ENCODE measurements at places on chromosomes 12 and 14.
A peak's percentile ranks its signal among the peaks of the same experiment; 100 is the strongest.

DNA sequence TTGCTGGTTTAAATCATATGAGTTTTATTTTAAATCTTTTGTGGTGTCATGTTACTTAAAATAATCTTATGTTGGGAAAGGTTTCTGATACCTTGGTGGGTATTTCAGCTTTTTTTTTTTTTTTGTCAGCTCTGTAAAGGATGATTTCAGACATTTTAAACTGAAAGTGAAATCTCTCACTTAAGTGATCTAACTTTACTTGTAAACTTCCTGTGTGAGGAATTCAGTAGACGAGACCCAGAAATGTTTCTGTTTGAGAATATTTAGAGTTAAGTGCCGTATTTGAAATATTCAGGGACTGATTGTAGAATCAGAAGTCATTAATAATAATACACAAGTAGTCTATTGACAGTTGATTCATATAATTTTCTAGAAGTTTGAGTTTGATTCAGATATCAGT lies 37.8 kb downstream of the PROX2 start:
- no peak for DNase-seq

DNA sequence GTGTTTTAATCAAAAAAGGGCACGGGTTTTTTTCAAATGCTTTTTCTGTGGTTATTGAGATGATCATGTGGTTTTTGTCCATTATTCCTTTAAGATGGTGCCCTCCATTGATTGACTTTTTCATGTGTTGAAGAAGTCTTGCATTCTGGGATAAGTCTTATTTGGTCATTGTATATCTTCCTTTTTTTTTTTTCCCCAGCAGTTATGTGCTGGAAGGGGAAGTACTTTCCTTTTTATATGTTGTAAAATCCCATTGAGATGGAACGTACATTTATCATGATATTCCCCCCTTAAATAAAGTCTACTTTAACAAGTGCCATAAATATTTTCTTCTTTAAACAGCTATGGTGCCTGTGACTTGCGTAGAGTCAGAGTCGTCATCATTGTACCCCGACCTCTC lies 24.8 kb upstream of the MUCL1 start:
- no peak for DNase-seq

GRCh38 chr14:73888971-73889370 lies 2.3 kb downstream of the ZNF410 start:
- no peak for DNase-seq

DNA sequence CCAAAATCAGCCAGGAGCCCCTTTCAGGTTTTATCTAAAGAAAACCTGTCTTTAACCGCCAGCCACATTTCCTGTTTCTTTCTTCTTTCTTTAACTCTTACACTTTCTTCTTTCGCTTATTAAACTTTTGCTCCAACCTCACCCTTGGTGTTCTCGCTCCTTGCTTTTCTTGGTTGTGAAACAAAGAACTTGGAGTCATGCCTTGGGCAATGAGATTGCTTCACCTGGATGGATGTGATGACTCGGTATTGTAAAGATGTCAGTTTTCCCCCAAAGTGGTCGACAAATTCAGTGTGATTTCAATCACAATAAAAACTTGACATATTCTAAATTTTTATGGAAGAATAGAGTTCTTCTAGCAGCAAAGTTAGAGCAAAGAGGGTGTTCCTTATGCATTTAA lies 16.2 kb upstream of the TCL1A start:
- DNase-seq = no peak

GRCh38 chr12:6288235-6288634 lies 22.2 kb upstream of the PLEKHG6 start:
- no peak for DNase-seq

GRCh38 chr14:61591862-61592261 lies 103.5 kb upstream of the HIF1A start:
- DNase-seq = no peak

GRCh38 chr12:95810411-95810810 lies 19.8 kb upstream of the NTN4 start:
- no peak for DNase-seq

GRCh38 chr14:91396959-91397815 lies 20.4 kb downstream of the CCDC88C start:
- no peak for DNase-seq

- DNase-seq = no peak
Observed at GRCh38 chr12:54039417-54040147, 6.7 kb downstream of the HOXC5 start.

GRCh38 chr14:50331596-50331995 lies 19.5 kb downstream of the DMAC2L start:
- DNase-seq = no peak

- DNase-seq = no peak
Observed at GRCh38 chr14:36973806-36974442, 198.5 kb downstream of the SLC25A21 start.

DNA sequence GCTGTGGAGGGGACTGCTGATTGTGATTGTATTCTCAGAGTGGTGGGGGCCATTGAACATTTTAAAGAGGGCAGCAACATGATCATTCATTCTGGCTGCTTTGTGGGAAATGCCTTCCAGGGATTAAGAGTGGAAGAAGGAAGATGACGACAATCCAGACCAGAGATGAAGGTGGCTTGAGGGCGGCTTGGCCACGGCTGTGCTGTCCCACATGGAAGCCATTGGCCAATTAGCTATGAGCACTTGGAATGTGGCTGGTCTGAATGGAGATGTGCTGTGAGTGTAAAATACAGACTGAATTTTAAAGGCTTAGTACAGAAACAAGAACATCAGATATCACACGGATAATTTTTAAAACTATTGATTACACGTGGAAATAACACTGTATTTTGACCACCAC lies 19.2 kb upstream of the SLC10A1 start:
- DNase-seq = no peak

DNA sequence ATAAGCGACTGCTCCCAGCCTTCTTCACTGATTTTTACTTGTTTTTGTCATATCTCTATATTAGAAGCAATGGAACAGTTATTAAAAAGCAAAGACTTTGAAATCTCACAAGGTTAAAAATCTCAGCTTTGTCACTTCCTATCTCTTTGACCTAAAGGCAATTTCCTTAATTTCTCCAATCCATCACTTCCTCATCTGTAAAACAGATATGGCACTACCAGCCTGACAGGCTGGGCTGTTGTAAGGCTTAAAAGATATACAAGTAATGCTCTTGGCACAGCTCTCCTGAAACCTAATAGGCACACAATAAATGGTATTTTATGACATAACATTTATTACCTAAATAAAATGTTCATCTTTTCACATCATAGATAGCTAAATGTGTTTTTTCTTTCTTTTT lies 25.6 kb downstream of the ATXN2 start:
- DNase-seq = no peak

- no peak for DNase-seq
Observed at GRCh38 chr12:106228320-106228710, 19.5 kb downstream of the CKAP4 start.

DNA sequence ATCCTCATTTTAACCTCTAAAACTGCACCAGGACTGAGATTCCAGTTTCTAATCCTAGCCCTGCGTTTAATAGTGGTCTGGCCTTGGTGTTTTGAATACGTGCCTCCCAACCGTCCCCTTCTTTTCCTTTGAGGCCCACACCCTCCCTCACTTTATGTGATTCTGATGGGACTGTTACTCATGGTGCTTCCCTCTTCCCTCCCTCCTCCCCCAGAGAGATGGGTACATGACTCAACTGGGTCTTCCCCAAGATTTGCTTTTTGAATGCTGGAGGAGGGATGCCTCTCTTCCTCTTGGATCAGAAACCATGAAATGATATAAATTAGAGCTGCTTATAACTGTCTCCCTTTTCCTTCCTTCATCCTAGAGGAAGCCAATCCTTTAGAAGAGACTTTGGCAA lies 8.2 kb upstream of the PPP2R5E start:
- no peak for DNase-seq

GRCh38 chr14:65007202-65007601 lies 20.5 kb downstream of the FNTB start:
- DNase-seq = no peak

- peak; percentile 26 for DNase-seq
Observed at GRCh38 chr14:29937116-29937515, 9.5 kb upstream of the PRKD1 start.

DNA sequence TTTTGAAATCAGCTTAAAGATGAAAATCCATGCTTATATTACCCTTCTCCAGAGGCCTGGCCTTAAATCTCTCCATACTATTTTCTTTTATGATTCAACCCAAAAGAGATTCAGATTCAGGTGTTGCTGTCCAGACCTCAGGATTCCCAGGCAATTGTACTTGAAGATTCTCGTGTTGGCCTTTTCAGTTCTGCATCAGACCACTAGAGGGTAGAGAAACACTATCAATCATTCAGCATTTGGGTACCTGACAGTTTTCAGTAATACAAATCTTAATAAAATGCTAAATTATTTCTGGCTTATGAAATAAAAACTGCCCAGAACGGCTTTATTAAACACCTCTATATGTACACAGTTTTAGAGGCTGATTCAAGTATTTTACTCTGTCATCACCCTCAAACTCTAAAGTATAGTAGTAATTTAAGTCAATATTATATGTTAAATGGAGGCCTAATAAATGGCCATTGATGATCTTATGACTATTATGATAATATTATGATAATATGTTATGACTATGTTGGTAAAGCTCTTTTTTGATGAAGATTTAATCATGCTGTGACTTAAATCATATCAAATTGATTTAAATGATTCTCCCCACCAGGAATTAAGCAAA lies 301.1 kb downstream of the DUSP6 start:
- DNase-seq = peak; percentile 60

DNA sequence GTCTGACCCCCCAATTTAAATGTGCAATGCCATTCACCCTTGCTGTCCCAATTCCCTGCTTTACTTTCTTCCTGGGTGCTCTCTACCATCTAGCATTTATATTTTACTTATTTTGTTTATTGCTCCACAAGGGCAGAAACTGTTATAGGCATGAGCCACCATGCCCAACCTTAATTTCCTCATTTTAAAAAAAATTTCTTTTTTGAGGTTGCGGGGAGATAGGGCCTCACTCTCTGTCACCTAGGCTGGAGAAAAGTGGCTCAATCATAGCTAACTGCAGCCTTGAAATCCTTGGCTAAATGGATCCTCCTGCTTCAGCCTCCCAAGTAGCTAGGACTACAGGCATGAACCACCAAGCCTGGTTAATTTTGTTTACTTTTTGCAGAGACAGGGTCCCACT lies 13.0 kb downstream of the HPD start:
- DNase-seq = no peak

DNA sequence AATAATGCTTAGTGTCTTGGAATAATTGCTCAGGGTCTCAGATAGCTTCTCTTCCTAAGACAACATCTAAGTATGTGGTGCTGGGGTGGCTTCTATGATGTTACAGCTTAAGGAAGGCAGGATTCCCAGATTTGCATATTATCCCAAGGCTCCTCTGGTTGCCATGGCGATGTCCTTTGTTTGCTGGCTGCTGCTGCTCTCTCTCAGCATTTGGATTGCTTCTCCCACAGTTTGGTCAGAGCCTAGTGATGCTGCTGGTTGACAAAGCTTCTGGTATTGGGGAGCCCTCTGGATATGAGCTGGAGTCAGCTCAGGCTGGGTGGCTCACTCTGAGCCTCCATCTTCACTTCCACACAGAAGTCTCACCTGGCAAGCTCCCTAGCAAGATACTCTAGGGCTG lies 56.4 kb upstream of the FBXO33 start:
- peak; percentile 34 for DNase-seq
